Small intestine (tissue), 16 donors: ENCODE measurements at places on chromosomes 2 and 18.

GRCh38 chr2:29482348-29482747 lies 367.1 kb downstream of the CLIP4 start:
- DNase-seq = no peak

GRCh38 chr18:54117853-54118773 lies 106.4 kb downstream of the MBD2 start:
- no peak for DNase-seq

- no peak for DNase-seq
These were observed 63.5 kb upstream of the CTLA4 start for GRCh38 chr2:203804070-203804469.

DNA sequence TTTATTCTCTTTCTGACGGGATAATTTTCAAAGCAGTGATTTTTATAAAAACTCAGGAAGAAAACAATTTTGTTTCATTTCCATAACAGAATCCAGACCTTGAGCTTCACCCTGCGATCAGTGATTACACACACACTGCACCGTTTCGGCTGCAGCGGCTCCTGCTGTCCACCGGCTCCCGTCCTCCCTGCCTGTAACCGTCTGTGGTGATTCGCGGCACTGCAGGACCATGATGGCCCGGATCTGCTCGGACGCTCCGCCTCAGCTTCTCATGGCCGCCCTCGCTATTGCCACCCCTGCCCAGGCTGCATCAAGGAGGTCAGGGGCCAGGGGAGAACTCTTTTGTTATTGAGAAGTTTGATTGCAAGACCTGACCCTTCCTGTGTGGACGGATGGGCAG lies 246.1 kb downstream of the TWIST2 start:
- no peak for DNase-seq

- DNase-seq = no peak
These were observed 23.5 kb downstream of the HADHB start for GRCh38 chr2:26268213-26268612.

DNA sequence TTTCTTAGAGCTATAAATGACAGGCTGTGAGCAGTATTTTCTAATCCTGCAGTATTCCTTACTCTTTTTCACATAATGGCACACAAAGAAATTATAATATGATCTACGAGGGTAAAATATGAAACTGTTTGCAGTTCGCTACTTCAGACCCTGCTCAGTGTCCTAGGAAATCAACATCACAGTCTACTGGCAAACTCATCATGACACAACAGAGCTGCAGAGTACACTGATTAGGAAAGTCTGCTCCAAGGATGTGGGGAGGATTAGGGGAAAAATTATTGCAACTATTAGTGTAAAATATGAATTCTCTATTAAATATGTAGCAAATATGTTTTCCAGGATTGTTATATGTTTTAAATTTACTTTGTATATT lies 149.2 kb upstream of the REG3G start:
- no peak for DNase-seq
